T-helper 9 cell (primary cell): ENCODE measurements at places on chromosomes 3 and 15.

- no peak for DNase-seq
Observed at GRCh38 chr15:39799552-39800011, 16.9 kb upstream of the FSIP1 start.

DNA sequence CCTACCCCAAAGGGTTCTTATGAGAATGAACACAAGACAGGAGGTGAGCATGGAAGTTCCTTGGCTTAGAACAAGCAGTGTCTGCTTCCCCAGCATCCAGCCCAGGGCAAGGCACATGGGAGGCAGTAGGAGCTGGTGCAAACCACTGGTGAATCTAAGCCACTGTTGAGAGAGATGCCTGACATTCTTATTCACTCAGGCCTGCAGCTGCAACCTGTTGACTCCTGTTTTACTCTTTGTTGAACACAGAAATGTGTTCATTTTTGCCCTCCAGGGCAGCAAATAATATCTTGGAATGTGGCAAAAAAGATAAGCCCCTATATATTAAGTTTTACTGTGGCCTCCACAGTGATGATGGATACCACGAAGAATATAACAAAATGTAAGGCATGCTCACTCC lies 8.9 kb upstream of the PAK6 start:
- no peak for DNase-seq

DNA sequence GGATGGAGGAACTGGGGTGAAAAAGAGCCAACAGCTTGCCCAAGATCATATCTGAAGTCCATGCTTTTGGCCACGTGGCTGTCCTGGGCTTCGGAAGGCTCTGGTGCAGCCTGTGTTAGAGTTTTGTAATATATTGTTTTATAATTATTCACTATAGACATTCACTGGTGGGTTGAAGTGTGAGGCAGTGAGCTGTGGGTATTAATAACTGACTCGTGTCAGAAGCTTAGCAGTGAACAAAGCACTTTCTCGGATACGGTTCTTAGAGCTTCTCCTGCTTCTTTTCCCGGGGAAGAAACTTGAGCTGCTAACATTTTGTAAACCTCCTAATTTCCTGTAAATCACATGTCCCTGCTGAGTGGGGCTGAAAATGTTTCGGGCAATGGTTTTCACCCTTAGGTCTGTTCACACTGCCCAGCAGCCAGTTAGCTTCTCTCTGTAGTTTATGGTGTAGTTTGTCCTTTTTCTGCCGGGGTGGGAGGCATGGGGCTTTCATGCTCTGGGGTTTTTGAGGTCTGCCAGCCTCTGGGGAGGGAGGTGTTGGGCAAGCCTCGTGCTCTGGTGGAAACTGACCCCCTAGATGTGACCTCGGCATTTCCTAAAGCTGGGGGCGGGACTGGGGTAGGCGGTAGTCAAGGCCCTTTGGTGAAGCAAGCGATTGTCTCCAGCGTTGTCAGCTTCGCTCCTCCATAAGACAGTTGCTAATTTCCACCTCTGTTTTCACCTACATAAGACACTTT lies 1.7 kb downstream of the MRAS start:
- DNase-seq, result no peak

DNA sequence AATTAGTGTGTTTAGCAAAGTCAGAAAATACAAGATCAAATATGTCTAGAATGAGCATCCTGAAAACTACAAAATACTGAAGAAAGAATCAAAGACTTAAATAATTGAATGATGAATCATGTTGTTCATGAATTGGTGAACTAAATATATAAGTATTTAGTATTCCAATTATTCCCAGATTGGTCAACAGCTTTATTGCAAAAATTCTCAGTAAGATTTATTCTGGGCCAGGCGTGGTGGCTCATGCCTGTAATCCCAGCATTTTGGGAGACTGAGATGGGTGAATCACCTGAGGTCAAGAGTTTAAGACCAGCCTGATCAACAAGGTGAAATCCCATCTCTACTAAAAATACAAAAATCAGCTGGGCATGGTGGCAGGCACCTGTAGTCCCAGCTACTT lies 250.0 kb upstream of the NECTIN3 start:
- no peak for DNase-seq

DNA sequence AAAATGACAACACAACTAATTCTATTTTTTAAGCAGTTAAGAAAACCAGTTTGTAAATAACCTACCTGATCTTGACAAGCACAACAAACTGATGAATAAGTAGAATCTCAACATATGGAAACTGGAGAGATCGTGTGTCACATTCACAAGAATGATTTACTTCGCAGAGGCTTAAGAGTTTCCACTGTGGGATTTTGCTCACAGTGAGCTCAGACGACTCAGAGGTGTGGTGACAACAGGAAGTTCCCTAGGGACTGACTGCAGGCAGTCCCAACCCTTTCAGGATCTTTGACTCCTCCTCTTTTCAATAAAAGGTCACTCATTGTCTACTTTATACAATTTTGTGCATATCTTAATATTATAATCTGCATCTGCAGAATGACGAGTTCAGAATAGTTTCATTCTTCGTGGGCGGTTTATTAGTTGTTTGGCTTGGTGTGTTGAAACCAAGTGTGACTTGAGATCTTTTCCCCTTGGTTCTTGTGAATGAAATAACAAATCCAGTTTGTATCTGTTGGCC lies at the start of gene LIPH:
Gene LIPH (minus strand): TSS at position 231 of the 520 bp plus-strand sequence. CDS start 117 bp downstream, at position 114.
- no peak for DNase-seq

- no peak for DNase-seq
Observed at GRCh38 chr15:92409006-92409405, 15.3 kb downstream of the ST8SIA2 start.

- no peak for DNase-seq
Observed at GRCh38 chr3:46399557-46399956, 7.3 kb downstream of the CCR5AS start.

- DNase-seq, result no peak
Observed at GRCh38 chr3:138863776-138864113, 29.0 kb upstream of the PIK3CB start.

- no peak for DNase-seq
Observed at GRCh38 chr3:40997711-40998519, 201.4 kb upstream of the CTNNB1 start.

DNA sequence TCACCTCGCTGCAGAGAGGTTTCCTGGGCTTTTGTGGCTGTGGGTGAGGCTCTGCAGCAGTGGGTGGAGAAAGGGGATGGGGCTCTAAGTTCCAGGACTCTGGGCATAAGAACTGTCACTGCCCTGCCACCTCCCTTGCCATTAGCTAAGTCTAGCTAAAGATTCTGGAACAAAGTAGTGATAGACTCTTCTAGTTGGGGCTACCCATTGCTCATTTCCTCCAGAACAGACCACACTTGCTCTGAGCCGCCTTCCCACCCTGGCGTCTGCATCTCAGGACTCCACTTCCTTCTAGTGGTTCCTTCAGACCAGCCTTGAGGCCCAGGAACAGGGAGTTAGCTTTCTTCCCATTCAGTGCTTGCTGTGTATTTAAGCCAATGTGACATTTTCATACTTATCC lies 7.5 kb downstream of the ARHGAP31 start:
- no peak for DNase-seq

GRCh38 chr3:71987828-71988227 lies 202.9 kb upstream of the PROK2 start:
- DNase-seq, result no peak

GRCh38 chr3:7650466-7650865 lies 789.6 kb downstream of the GRM7 start:
- no peak for DNase-seq

DNA sequence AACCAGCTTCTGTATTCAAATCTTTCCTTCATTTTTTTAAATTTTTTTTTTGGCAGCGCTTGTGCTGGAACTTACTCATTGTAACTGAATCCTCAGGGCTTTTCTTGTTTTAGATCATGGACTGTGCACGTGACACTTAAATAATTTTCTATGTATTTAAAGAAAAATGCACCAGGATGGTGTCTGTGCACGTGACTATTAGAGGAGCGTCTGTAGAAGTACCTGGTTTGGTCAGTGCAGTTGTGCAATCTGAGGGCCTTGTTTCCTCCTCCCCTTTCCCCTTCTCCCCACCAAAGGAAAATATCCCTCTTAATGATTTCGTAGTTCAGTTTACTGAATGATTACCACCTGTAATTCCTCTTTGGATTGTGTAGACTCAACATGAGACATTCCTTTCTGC lies 31.3 kb downstream of the EDEM1 start:
- DNase-seq, result no peak

GRCh38 chr15:87710406-87710805 lies 546.1 kb downstream of the NTRK3 start:
- no peak for DNase-seq

DNA sequence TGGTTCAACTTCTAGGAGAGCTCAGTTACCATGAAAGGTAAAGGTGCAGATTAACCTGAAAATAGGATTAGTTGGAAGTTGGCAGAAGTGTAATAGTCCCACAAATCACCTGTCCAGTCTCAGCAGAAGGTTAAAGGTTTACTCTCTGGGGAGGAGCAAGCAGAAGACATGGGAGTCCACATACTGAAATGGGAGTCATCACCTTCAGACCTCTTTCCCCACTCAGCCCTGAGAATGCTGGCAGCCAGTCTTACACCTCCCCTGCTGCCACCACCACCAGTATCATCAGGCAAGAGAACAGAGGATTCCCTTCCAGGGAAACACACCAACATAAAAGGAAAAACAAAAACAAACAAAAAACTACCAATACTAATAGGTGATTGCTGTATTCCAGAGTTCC lies 13.8 kb upstream of the PLA2G4D start:
- DNase-seq, result no peak

DNA sequence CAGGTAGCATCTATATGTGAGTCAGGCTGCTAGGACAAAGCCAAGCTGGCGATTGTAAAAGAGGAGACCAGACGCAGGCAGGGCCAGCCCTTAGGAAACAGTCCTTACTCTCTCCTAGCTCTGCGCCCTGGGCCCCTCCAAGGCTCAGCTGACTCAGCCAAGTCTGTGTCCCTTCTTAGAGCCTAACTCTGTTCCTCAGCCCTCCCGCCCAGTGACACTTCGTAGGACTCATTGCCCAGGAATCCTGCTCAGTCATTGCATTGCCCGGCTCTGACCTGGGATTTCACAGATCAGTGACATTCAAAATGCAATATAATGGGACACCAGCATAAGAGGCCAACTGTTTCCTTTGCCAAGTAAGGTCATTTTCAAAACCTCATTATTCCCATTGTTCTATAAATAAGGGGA lies 244.2 kb downstream of the TLE3 start:
- DNase-seq, result no peak
